Amniotic stem cell (primary cell): ENCODE measurements at places on chromosomes 13 and 19.

- DNase-seq = no peak
Observed at GRCh38 chr19:1045247-1045603, 5.3 kb downstream of the ABCA7 start.

GRCh38 chr19:44113784-44114390 is 688 bp downstream of the ZNF225 start:
- no peak for DNase-seq

GRCh38 chr13:101267656-101268055 is 148.7 kb downstream of the NALCN start:
- DNase-seq = no peak

DNA sequence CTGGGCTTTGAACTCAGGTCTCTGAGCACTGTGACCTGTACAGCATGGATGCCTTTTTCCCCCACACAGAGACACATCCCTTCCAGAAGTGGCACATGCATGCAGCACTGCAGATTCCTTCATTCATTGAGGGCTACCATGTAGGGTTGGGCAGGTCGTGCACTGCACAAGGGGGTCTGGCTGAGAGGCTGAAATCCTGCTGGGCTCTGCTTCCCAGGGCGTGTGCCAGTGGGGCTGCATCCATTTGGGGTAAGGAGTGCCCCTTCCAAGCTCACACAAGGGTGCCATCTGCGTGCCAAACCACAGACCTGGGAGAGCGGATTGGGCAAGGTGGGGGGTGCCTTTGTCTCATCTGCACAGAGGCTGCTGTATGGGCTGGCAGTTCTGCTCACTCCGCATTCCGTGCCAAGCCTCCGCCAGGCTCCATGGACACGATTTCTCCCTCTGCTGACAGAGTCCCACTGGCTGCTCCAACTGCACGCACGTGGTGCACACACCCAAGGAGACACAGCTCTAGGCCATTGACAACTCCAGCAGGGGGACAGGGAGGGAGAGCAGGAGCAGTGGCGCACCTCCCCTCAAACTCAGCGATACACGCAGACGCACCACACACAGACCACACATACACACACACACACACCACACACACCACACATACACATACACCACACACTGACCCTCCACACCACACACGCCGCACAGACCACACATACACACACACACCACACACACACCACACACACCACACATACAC is 4.5 kb upstream of the SHISA7 start:
- no peak for DNase-seq

GRCh38 chr19:10911579-10912363 is 16.7 kb downstream of the YIPF2 start:
- no peak for DNase-seq

- no peak for DNase-seq
Observed at GRCh38 chr13:41960211-41960636, 685 bp downstream of the VWA8 start.

DNA sequence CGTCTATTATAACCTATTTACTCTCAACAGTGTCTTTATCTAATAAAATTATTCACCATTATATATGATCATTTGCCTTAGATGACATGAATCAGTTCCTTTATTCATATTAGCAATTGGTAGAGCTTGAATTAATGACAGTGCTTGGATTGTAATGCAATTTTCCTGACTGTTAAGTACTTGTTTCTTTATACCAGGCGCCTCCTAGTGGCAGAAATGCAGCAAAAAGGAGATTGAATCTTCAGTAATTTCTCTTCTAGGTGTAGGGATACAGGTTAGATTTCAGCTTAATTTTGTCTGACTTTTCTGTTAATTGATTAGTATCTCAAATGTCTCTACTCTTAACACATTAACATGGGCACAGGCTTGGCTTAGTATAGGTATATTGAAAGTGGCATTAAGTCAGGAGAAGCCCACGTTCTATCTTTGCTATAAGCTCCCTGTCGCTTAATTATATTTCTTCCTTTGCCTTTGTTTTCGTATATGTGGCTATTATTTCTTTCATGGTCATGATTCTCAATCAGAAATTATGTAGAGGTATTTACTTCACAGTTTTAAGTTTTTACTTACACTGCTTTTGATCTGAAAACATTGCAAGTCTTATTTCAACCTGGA is 9.1 kb upstream of the LHFPL6 start:
- DNase-seq = peak; percentile 62

- no peak for DNase-seq
Observed at GRCh38 chr19:38743394-38744297, 628 bp downstream of the CAPN12 start.

GRCh38 chr13:33057019-33057780 is 41.0 kb downstream of the KL start:
- no peak for DNase-seq

- no peak for DNase-seq
Observed at GRCh38 chr19:48342414-48342738, 17.0 kb downstream of the EMP3 start.

- no peak for DNase-seq
Observed at GRCh38 chr13:51666374-51666773, 82.1 kb downstream of the WDFY2 start.

GRCh38 chr19:1065606-1066109 is 1.3 kb upstream of the ARHGAP45 start:
- no peak for DNase-seq

DNA sequence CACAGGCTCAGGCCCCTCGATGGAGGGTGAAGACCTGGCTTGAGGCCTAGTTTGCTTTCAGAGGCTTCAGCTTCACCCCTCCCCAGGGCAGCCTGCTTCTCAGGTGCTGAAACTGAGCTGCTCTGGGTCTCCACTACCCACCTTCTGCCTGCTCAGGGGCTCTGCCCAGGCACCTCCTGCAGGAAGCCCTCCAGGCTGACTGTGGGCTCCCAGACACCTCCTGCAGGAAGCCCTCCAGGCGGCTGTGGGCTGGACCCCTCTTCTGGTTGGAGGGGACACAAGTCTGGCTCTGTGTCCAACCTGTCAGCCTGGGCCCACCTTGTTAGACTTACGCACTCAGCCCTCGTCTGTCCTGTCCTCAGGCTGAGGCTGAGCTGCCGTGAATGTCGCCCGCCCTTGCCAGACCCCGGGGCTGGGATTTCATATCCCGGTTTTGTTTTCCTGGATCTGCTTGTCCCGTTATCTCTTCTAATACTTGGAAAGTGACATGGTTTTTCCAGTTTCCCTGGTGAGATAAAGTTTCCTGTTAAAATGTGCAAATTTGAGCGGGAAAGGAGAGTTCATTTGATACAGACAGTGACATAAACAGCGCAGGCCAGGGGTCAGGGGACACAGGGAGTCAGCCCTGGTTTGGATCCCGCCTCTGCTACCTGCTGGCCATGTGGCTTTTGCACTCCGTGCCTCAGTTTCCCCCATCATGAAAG is 20.8 kb upstream of the MISP start:
- DNase-seq = no peak

- no peak for DNase-seq
Observed at GRCh38 chr13:21688056-21688455, 17.2 kb downstream of the FGF9 start.

DNA sequence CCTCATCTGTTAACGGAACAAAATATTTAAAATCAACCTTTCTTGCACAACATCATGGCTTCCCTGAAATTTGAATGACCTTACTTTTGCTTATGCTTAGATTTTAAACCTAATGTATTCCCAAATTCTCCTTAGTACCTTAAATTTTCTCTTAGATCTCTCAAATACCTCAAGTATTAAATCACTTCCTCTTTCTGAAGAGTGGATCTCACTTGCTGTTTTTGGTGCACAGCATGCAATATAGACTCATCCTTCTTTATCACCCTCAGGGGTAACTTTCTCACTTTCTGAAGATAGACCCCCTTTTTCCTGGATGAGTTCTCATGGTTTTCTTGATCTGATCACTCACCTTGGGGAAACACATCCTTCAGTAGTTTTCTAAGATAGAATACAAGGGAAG is 871.7 kb downstream of the DACH1 start:
- DNase-seq = no peak

DNA sequence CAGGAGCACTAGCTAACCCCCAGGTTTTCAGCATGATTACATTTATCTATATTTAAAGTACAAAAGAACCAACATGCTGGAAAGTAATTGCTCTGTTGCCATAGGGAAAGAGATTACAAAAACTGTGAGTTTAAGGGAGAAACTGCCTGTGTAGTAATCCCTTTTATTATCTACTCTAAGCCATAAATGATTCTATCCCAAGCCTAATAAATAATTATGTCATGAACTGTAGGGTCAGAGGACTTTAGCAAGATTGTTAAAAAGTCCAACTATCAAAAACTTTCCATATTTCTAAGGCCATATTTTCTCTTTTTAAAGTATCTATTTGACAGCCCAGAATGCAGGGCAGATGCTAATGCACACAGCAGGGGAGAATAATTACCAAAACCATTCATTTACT is 573.8 kb upstream of the MIR17HG start:
- DNase-seq = no peak

- DNase-seq = no peak
Observed at GRCh38 chr13:62643007-62643483, 1227.4 kb upstream of the PCDH20 start.

DNA sequence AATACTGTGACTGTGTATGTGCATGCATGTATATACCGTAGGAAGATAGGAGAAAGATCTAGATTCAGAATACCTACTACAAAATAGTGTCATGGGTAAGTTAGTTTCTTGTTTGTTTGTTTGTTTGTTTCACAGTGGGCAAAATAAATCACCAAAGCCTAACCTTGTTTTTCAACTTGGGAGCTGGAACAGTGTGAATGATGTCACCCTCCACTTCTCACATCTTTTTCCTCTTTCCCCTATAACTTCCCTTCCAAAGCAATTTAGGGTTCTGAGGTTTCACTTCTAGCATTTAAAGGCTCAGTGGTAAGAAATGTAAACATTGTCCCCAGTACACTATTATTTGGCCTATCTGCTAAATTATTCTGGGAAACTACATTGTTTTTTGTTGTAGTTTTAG is 5.4 kb downstream of the KCTD4 start:
- DNase-seq = no peak

- no peak for DNase-seq
Observed at GRCh38 chr13:92621985-92622384, 604.6 kb upstream of the GPC6 start.

- peak; percentile 56 for DNase-seq
Observed at GRCh38 chr13:84645196-84646012, 763.1 kb upstream of the SLITRK1 start.
